ENCODE measurements at places on chromosomes 16 and 17.

DNA sequence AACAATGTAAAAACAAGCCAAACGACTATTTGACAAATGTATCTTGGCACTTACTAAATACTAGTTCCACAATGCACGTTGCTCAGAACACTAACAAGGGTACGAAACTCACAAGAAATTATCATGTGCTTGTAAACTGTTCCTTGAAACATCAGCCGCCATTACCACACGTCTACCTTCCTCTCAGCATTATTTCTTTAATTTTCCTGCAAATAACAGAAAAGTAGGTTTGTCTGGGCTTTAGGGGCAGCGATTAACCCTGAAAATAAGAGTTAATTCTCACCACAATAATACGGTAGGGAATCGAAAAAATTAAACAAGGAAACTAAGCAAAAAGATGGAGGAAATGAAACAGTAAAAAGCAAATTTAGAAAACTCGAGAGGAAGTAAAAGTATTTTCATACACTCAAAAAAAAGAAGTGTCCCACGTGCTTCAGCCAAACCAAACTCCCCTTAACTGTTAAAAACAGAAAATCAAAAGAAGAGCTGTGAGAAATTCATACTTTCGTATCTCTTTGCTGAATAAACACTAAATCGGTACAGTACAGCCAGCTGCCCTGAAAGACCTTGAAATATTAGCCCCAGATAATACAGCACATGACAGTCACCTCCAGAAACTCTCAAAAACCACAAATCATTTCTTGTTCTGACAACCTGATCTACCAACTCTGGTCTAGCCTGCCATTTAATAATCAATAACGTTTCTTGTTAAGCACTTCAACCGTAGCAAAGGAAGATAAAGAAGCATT lies 1.2 kb downstream of the ARHGAP17 start:
- DNase-seq = no peak

DNA sequence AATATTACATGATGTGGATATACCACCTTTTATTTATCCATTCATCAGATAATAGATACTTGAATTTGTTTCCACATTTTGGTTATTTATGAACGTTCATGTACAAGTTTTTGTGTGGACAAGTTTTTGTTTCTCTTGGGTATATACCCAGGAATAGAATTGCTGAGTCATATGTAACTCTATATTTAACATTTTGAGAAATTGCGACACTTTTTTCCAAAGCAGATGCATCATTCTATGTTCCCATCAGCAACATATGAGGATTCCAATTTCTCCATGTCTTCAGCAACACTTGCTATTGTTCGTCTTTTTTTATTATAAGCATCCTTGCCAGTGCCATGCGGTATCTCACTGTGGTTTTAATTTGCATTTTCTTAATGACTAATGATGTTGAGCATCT lies 93.9 kb downstream of the GSG1L start:
- DNase-seq = peak; percentile 1

DNA sequence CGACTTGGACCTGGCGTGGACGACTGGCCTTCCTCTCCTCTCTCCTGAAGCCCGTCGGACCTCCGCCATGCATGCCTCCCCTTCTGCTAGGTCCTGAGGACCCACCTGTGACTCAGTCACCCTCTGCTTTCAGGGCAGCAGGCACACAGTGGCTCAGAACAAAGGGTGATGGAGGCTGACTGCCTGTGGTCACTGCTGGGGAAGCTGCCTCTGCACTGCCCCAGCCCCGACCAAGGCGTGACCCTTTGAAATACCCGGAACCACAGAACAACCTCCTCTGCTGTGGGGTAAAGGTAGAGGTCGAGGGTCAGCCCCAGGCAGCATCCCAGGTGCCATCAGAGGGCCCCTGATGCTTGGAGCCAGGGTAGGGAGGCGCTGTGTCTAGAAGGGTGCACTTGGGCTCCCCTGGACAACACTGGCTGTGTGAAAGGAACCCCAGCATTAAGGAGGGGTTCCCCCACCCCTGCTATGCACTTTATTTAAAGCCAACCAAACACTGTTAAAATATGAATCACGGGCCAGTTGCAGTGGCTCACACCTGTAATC lies 12.5 kb upstream of the SLC4A1 start:
- DNase-seq = no peak

DNA sequence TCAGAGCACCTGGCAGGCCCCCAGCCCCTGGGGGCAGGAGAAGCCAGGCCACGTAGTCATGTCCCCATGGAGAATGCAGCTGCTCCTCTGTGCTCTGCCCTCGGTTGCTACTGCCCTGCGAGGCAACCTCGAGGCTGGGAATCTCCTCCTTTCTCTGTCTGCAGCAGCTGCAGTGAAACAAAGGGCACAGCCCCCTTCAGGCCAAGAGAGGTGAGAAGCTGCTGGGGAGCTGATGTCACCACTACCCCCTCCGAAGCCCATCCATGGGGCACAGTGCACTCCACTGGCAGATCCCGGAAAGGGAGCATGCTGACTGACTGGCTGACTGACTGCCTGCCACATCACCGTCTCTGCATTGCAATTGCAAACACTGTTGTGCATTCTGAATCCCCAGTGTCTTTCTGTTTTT lies 103.7 kb downstream of the GRIN2A start:
- no peak for DNase-seq

DNA sequence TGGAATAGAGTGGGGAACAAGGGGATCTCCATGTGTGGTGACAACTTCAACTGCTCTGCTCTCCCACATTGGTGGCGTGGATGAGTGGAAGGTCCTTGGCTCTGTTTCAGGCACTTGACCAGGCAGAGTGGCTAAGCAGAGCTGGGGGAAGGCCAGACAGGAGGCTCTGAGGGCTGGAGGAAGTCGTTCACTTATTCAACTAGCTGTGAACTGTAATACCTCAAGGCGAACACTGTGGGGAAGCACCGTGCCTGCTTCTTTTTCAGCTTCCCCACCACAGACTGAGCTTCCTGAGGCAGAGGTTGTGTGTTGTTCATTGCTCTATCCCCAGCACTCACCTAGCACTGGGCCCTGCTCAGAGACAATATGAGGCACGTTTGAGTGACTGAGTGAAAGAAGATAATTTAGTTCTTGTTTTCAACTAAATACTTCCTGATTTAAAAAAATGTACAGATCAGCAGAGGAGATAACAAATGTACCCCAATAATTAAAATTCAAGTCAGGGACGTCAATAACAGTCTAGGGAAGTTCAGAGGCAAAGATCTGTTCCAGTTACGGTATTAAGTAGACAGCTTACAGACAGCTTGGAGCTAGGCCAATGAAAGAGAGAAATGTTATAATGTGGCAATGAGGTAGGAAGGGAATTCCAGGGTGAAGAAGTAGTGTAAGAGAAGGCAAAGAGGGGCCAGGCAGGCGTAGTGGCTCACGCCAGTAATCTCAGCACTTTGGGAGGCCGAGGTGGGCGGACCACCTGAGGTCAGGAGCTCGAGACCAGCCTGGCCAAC lies 34.7 kb downstream of the MYO18A start:
- DNase-seq = peak; percentile 71

DNA sequence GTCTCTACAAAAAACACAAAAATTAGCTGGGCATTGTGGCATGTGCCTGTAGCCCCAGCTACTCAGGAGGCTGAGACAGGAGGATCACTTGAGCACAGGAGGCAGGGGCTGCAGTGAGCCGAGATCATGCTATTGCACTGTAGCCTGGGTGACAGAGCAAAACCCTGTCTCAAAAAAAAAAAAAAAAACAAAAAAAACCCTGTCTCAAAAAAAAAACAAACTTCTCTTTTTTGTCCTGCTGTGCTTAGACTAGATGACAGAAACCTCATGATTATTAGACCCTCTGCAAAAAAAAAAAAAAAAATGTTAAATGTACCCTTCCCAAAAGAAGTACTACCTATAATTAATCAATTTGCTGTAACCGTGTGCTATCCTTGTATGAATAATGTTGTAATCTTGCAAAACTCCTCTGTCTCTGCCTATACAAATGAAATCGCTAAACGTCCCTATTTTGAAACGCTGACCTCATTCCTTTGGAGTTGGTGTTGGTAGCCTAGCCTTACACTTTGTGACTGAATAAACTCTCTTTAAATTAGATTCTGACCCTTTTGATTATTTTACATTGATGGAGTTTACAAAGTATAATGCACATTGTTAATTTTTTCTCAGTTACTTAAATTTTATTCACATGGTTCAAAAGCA lies 13.6 kb upstream of the DHRS7B start:
- no peak for DNase-seq

DNA sequence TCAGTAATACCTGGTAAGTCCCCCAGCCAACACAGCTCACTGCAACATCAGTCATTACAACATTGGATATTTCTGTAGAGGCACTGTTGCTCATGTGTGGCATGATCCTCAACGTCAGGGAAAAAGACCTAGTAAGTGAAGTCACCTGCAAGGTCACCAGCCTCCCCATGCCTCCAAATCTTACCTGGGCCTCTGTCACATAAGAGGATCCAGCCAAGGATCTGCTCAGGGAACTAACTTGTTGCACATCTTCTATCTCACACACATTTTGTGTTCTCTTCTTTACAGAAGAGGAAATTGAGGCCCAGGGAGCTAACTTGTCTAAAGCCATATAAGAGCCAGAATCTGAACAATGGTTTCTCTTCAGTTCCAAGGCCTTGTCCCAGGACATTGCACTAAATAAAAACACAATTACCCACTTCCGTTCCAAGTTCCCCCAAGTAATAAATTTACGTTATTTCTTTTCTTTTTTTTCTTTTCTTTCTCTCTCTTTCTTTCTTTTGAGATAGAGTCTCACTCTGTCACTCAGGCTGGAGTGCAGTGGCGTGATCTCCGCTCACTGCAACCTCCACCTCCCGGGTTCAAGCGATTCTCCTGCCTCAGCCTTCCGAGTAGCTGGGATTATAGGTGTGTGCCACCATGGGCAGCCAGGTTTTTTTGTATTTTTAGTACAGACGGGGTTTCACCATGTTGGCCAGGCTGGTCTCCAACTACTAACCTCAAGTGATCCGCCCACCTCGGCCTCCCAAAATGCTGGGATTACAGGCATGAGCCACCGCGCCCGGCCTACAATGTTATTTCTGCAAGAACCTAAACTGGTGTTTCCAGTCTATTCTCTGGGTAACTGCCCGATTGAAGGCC lies 1.3 kb downstream of the SHMT1 start:
- no peak for DNase-seq

GRCh38 chr16:53202398-53202797 lies 147.6 kb downstream of the CHD9 start:
- DNase-seq = no peak

DNA sequence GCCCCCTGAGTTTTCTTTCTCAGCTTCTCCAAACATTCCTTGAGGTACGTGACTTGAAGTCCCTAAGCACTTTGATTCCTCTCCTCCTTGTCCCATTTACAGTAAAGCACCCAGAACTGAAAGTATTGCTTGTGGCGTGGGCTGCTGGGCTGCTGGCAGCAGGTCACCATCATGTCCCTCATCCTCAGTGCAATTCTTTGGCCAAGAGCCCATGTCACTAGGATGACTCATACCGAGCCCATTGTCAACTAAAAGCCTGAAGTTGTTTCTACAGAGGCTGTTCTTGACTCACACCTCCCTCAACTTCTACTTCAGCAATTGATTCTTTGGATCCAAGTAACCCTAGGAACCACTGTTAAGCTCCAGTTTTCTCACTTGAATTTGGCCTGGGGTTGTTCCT lies 54.3 kb downstream of the KPNA2 start:
- DNase-seq = peak; percentile 27

GRCh38 chr17:42779936-42780850 lies at the start of gene WNK4:
Gene WNK4 (plus strand): TSS chr17:42780610. CDS start chr17:42780699, 89 bp downstream.
- DNase-seq = peak; percentile 50

DNA sequence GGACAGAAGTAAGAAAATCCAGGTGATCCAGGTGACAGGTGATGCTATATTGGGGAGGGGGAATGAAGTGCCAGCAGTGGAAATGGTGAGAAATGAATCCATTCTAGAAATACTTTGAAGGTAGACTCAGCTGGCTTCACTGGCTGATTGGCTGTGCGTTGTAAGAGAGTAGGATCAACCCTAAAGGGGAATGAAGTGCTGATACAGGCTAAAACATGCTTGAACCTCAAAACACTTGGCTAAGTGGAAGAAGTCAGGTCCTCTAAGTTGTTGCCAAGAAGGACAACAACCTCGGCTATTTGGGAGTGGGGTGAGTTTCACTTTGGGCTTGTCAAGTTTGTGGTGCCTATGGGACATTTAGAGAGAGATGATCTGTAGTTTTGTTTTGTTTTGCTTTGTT lies 24.1 kb upstream of the SCNN1B start:
- no peak for DNase-seq

- DNase-seq = no peak
These were observed 71.6 kb downstream of the MAP2K6 start for GRCh38 chr17:69485901-69486643.

- DNase-seq = no peak
These were observed 4.1 kb upstream of the HOXB9 start for GRCh38 chr17:48630009-48630924.

GRCh38 chr16:75207831-75208230 lies 870 bp upstream of the CTRB2 start:
- DNase-seq = no peak

GRCh38 chr16:50038286-50038685 lies 13.3 kb downstream of the CNEP1R1 start:
- DNase-seq = no peak

- no peak for DNase-seq
These were observed 38.6 kb downstream of the CDRT15 start for GRCh38 chr17:14198013-14198412.

DNA sequence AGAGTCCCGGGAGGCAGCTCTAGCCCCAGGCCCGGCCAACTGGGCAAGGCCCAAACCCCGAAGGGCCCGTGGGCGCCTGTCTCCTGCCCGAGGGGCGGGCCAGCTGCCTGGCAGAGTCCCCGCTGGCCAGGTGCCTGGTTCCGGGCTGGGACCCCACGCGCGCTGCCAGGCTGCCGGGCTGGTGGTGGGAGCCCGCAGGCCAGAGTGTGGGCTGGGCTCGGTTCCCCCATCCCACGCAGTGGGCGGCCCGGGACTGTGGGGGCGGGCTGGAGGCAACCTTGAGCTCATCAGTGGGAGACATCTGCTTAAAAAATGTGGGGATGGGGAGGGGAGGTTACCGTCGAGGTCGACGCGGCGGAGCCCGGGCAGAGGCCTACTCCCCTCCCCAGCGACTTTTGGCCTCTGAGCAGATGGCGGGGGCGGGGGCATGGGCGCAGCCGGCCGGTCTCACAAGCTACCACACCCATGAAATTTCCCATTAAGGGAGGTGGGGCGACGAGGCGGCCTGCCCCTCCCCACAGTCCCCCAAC lies 176.4 kb upstream of the GSE1 start:
- no peak for DNase-seq

DNA sequence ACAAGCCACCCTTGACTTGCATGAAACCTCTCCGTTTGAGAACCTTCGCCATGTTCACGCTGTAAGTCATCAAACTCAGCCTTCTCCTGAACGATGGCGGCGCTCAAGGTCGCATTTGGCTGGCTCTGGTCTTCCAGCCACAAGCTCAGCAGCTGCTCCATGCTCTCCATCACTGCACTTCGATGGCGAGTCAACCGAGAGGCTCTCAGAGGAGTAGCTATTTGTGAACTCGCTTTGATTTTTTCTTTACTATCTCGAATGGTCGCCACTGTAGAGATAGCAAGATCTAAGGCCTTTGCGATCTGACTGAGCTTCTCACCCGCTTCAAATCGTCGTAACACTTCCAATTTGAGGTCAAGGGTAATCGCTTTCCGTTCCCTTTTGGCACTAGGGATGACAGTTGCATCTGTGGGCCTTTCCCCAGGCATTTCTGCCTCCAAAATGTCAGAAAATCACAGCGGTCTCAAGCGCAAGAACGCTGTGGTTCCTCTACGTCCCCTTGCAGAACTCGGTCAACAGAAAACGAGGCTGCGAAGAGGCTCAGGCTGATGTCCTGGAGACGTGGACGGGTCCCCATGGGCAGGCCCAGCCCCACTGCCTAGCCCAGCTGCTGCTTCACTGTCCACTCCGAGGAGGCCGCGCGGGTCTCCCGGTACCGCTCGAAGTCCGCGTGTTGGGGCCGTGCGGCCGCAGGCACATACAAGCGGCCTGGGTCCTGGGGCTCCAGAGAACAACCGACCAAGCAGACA lies 23.1 kb downstream of the DEF8 start:
- DNase-seq = no peak

Measured in HFFc6 (cell line).